Dermis microvascular lymphatic vessel endothelial cell (primary cell): ENCODE measurements at places on chromosomes 11 and 22. TPM values are rescaled to one million over a fixed set of nuclear protein-coding genes. Genes with fewer than 3 reads are reported as not detected.

The VEGFB gene
- 7.7 and 22.4 TPM in 2 replicates for total RNA-seq

DNA sequence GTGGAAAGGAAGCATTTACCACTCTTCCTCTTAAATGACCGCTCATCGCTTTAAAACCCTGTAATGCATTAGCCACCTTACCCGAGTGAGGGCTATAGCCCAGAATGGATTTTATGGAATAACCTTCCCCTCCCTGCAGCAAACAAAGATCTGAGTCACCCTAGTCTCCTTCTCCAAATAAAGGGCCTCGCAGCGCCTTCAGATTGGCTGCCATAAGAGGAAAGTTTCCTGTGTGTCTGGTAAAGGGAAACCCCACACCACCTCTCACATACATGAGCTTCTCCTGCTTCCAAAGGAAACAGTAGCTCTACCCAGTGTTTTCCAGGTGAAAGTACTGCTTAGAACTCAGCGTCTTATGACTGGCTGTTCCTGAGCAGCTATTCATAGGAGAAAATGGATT lies 47.8 kb downstream of the PPP2R1B start:
- DNase-seq, result no peak

DNA sequence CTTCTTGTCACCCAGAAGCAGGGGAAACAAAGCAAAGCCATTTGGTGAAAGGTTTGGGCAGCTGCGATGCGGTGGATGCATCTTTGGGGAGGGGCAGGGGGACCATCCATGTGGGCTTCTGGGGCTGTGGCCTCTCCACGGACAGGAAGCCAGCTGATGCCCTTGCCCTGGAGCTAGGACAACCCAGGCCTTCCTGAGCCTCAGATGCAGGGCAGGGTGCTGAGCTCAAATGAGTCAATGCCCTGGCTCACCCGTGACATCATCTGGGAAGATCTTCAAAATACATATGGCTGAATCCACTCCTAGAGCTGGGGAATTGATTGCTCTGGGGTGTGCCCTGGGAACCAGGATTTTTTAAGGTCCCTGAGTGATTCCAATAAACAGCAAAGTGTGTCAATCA lies 1418.2 kb downstream of the TBC1D22A start:
- DNase-seq, result no peak

The BATF2 gene
- 0.39 and 0.63 TPM in 2 replicates for total RNA-seq

DNA sequence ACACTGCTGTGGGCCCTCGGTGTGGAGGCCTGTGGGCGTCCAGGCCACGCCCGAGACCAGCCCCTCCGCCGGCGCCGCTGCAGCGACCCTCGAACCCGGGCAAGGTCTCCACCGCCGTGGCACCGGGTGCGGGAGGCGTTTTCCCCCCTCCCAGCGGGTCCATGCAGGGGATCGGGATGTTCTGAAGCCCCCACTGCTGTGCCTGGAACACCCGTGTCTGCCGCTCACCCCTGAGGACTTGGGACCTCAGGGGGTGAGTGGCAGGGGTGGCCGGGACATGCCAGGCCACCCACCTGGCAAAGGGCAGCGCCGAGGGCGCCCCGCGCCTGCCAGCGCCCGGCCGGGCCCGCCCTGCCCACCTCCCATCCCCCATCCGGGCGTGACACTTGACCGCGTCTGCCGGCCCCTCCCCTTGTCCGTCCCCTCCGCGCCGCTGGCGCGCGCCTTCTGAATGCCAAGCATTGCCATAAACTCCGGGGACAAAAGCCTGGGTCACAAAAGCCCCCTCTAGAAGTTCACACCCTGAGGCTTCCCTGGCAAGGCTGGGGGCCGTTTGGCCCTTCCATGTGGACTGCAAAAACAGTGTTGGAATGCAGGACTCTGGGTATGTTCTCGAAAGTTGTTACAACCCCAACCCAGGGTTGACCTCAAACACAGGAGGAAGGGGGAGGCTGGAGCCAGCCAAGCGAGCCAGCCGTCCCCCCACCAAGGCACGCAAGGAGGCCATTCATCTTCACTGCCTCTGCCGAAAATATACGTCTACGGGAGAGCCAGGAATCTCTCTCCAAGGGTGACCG lies 819 bp upstream of the KCNQ1OT1 start:
- DNase-seq, result peak; percentile 52

DNA sequence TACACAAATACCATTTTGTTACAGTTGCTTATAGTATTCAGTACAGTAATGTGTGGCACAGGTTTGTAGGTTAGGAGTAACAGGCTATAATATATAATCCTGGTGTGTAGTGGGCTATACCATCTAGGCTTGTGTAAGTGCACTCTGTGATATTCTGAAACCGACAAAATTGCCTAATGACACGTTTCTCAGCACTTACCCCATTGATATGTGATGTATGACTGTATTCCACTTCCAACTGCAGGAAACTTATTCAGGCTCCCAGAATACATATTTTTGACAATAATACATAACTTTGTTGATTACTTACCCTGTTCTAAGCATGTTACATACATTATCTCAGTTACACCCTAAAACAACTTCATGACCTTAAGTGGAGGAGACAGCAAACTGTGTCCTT lies 5.1 kb upstream of the PICALM start:
- no peak for DNase-seq

The PANX2 gene
- 0.13 and 0.63 TPM in 2 replicates for total RNA-seq

The MYEOV gene
- total RNA-seq, result under 0.01 and 0.39 TPM in 2 replicates

The MRGPRF gene
- total RNA-seq, result 0.13 TPM in 2 replicates
